ENCODE measurements at places on chromosomes 11 and 22. TPM values are rescaled to one million over a fixed set of nuclear protein-coding genes. Genes with fewer than 3 reads are reported as not detected.

DNA sequence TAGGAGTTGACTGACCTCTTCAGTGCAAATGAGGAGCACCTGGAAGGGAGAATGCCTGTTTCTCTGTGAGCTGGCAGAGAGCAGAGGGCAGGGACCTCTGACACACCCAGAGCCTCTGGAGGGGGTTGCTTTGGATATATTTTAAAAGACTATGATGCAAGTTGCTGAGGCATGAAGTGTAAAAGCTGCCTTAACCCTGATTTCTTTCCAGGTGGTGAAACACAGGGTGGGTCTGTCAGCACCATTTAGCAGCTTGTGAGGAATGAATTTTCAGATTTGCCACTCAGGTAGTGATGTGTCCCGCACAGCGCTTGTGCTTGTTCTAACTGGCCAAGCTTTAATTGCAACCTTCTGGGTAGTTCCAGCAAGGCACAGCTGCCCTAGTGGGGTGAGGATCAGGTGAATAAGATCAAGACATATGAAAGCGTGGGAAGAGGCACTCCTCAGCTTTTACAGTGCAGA lies 90.2 kb downstream of the SWAP70 start:
- no peak for DNase-seq

DNA sequence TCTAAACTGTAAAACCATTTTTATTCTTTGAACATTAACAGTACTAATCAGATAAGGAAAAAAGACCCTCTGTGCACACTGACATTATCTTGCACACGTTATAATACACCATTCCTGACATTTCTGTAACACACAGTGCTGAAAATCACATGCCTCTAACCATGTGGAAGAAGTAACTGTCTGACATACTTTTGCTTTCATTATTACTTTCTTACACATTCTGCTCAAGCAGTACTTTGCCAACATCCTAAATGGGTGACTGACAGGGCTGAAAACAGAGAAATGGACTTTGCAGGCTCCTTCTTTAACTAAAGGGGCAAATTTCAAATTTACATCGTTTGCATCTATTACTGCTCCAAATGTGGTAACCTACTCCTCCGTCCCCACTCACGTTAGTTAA lies 22.8 kb upstream of the TP53AIP1 start:
- DNase-seq = no peak

Gene IGSF22
- total RNA-seq = 0.46 TPM

GRCh38 chr11:103648670-103649400 lies 387.6 kb upstream of the DDI1 start:
- no peak for DNase-seq
